Inflammatory macrophage (primary cell): ENCODE measurements at places on chromosomes 3 and 15.

- peak; percentile 84 for DNase-seq
Observed at GRCh38 chr3:37145611-37146010, 28.8 kb downstream of the LRRFIP2 start.

- no peak for DNase-seq
Observed at GRCh38 chr15:74261041-74261440, 24.9 kb downstream of the CCDC33 start.

DNA sequence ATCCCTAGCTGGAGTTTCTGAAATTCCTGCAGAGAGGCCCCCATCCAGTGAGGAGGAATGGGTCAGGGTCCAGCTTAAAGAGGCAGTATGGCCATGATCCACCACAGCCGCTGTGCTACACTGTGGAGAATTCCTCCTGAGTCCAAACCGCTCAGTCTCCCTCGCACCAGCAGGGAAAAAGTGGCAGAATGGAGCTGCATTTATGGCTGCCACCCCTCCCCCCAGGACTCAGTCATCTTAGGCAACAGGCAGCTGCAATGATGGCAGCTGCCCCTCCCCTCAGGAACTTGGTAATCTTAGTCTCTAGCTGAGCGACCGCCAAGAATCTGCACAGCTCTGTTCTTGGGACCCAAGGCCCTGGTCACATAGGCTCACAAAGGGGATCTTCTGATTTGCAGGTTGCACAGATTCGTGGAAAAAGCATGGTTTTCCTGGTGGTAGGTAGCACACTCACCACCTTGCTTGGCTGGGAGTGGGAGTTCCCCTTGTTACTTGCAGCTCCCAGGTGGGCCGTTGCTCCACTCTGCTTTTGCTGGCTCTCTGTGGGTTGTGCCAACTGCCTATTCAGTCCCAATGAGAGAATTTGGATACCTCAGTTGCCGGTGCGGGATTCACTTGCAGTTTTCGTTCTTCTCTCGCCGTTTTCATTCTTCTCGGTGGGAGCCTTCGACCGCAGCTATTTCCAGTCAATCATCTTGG, 204.1 kb downstream of the STXBP5L start:
- no peak for DNase-seq

GRCh38 chr15:88902221-88902835, 7.0 kb upstream of the HAPLN3 start:
- DNase-seq, result no peak

DNA sequence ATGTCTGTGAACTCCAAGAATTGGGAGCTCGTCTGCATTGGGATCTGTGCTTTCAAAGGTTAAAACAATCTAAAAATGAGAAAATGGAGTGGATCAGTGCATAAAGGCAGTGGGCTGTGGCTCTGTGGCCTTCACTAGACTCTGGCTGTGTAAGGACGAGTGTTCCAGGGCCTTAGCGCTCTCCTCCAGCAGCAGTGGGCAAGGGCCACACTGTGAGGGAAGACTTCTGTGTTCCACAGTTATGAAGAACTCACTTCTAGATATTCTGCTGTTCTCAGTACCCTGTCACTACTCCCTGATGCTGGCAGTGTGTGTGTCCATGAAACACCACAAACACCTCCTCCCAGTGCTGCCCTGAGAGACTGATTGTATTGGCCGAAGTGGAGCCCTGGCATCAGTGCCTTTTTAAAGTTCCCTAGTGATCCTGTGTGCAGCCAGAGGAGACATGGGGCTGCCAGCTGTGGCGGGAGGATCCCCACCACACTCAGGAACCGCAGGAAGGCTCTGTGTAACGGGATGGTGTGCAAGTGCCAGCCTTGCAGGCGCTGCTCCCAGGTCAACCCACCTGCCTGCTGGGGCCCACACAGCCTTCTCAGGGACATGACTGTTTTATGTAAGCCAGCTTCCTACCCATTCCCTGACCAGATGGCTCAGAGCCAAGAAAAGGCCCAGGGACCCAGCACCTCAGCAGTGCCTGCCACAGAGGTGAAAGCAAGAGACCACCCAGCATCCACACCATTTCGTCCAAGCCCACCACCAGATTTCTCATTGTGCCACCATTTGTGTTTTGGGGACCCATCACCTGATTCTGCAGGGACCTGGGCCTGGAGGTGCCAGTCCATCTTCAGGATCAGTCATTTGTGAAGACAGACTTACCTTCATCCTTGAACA, 40.4 kb downstream of the ABTB1 start:
- DNase-seq, result no peak

DNA sequence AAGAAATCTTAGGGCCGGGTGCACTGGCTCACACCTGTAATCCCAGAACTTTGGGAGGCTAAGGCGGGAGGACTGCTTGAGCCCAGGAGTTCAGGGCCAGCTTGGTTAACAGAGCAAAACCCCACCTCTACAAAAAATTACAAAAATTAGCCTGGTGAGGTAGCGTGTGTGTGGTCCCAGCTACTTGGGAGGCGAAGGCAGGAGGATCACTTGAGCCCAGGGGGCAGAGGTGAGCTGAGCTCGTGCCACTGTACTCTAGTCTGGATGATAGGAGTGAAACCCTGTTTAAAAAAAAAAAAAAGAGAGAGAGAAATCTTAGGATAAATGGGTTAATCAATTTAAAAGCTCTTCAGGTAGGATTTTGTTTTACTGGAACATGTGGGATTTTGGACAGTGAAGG, 31.2 kb upstream of the DUT start:
- DNase-seq, result no peak

DNA sequence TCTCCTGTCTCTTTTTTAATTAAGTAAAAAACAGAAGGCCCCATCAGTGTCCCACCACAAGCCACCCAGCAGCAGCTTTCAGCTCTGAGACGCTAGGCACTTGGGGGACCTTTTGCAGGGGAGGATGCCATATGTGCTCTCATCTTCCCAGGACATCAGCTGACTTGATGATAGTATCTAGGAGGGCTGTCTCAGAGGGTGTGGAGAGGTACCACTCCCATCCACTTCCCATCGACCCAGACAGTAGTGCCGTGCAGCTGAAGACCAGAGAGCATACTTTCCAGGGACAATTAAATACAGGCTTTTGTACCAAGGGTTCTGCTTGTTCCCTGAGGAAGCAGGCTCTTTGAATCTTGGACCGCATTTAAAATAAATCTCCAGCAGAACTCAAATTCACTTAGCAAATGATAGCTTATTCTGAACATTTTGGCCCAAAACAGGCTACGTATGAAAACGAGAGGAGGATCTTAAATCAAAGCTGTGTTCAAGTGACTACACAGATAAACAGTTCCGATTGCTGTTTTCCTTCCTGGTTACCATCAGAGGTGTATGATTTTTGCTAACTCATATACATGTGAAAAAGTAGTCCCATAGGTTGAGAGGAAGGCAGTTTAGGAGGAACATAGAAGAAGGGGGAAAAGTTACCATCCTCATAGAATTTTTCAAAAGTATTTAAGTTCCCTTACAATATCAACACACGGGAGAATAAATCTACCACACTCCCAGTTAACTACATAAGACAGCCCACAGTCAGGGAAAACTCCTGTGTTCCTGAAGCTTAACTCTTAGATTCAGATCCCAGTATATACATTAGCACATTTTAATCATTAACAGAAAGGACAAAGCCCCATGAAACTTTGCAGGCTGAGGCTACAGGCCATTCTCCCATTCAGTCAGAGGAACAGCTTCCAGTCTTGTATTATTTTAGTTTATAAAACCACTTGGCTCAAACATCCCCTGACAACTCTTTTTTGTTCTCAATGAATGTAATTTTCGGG, 9.5 kb downstream of the WNT5A start:
- no peak for DNase-seq

- DNase-seq, result no peak
Observed at GRCh38 chr15:63803106-63803886, 30.5 kb downstream of the HERC1 start.

DNA sequence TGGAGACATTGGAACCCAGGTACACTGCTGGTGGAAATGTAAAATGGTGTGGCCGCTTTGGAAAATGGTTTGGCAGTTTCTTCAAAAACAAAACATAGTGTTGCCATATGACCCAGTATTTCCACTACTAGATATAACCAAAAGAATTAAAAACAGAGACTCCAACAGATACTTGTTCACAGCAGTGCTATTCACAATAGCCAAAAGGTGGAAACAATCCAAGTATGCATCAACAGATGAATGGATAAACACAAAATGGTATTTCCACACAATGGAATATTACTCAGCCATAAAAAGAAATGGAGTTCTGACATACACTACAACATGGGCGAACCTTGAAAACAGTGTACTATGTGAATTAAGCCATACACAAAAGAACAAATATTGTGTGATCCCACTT, 59.4 kb upstream of the TIMP4 start:
- DNase-seq, result no peak

DNA sequence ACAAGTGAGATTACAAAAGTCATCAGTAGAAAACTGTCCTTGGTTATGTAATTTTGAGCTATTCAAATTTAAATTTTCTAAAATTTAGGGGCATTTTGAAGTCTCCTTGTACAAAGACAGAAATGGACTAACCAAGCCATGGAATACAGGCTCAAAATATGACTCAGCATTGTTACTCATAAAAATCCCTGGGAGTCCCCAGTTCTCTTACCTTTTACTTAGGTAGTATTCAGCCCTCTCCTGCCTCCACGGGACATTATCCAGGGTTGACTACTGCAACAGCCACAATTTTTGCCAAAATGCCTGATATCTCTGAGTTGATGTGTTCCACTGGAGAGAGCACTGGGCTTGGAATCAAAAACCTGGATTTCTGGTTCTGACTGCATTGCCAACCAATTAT, 25.0 kb downstream of the CLDN18 start:
- no peak for DNase-seq

DNA sequence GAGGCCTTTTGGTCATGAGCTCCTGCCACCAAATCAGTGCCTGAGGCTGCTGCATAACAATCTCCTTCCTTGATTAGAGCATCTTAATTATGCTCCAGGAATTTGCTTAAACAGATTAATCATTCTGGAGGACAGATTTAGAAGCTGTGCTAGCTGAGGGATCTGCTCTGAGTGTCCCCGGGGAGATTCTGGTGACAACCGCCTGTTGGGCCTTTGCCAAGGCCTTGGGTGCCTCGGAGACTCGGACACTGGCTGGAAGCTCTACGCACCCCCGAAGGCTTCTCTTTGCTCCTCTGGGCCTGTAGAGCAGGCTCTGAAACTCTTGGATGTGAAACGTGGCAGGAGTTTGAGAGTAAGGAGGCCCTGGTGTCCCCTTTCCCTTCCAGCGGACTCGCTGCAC, 264.1 kb downstream of the CD47 start:
- DNase-seq, result no peak

DNA sequence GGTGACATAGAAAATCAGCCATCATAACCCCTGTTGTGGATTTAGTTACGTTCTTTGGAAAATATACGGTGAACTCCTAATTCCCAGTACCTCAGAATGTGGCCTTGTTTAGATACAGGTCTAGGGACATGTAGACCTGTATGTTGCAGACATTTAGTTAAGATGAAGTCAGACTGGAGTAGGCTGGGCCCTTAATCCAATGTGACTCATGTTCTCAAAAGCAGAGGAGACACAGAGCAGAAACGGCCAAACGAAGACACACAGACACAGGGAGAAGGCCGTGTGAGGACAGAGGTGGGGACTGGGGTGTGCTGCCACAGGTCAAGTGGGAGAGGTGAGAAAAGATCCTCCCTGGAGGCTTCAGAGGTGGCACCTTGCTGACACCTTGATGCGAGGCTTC, 119.0 kb upstream of the PROK2 start:
- DNase-seq, result peak; percentile 51

- no peak for DNase-seq
Observed at GRCh38 chr3:54817628-54818027, 110.2 kb downstream of the LRTM1 start.

GRCh38 chr15:25497934-25498333, 59.1 kb upstream of the UBE3A start:
- DNase-seq, result no peak

DNA sequence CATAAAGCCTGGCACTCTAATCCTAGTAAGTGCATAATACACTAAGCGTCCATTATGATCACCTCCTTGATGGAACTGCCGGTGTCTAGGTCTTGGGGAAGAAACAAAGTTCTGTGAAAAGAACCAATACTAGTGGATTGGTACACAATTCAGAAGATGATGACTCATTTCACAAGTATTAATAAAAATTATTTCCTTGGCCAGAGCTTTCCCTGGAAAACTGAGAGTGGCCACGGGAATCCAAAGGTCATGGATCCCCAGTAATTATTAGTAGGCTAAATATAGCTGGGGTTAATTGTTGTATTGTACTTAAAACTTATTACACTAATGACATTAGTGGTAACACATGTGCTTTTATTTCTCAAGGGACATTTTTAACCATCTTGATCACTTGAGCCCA, 808.0 kb upstream of the NR2F2 start:
- no peak for DNase-seq

DNA sequence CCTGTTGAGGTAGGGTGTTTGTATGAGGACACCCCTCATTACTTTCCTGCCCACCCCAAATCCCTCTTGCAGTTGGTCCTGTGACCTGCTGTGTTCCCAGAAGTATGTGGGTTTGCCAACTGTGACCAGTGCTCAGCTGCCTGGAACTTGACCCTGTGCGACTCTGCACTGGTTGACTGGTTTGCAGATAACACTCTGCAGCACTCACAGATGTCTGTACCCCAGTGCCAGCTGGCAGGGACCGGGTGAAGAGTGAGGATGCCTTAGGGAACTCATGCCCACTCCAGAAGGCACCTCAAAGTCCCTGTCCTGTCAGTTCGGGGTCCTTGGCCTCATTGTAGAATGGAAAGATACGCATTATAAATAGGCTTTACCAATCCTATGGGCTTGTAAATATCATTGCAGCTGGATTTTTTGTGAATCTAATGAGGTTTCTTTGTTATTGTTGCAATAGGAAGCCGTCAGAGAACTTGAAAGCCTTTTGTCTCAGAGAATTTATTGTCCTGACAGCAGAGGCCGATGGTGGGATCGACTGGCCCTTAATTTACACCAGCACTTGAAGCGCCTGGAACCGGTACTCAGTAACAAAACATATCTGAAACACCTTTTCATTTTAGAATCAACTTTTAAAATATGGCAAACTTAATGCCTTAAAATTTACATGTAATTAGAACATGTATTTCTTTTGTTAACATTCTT, 18.2 kb downstream of the FAN1 start:
- DNase-seq, result no peak

DNA sequence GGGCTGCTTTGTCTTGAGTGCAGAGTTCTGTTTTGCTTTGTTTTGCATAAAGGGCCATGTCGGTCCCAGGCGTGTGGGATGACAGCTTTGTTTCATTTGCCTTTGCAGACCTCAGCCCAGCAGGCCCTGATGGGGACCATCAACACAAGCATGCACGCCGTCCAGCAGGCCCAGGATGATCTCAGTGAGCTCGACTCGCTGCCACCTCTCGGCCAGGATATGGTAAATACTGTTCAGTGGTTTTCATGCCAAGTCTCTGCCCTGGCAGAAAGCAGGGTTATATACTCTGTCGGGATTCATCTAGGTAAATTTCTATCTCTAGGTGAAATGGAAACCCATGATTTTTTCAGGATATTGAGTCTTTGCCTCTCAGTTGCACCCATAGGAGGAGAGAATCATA, 343.9 kb upstream of the TPM1 start:
- no peak for DNase-seq

GRCh38 chr15:29945943-29946596, 123.8 kb upstream of the TJP1 start:
- no peak for DNase-seq

- DNase-seq, result no peak
Observed at GRCh38 chr3:124730941-124731297, 667 bp downstream of the UMPS start.
